ENCODE measurements at places on chromosomes 1 and 21.

DNA sequence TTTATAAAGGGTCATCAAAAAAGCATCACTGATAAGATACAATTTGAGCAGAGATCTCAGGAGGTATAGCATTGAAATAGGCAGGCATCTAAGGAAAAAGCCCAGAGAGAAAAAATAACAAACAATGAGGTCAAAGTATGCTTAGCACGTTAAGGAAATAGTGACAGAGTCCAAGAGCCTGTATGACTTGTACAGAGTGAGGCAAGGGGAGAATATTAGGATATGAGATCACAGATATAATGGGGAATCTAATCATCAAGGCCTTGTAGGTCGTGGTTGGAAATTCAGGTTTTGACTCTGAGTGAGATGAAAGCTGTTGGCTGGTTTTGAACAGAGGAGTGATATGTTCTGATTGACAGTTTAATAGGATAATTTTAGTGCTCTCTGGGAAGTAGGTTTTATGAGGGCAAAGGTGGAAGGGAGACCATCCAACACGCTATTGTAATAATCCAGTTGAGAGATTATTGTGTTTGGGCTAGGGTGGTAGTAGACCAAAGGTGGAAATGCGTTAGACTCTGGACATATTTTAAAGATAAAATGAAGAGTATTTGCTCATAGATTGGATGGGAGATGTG lies 644.6 kb upstream of the TMPRSS15 start:
- DNase-seq = no peak

DNA sequence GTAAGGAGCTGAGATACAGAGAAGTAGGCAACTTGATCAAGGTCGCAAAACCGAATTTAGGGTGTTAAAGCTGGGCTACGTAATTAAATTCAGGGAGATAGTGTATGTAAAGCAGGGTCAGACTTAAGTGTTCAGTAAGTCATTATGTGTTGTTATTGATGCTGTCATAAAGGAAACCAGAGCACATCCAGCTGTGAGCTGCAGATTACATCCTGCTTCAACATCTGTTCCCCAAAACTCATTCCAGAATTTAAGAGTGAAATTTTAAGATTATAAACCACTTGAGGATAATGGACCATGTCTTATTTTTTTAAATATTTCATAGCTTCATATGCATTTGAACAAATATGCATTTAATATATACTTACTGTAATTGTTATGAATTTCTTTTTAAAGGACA lies 49.7 kb downstream of the IVNS1ABP start:
- no peak for DNase-seq

DNA sequence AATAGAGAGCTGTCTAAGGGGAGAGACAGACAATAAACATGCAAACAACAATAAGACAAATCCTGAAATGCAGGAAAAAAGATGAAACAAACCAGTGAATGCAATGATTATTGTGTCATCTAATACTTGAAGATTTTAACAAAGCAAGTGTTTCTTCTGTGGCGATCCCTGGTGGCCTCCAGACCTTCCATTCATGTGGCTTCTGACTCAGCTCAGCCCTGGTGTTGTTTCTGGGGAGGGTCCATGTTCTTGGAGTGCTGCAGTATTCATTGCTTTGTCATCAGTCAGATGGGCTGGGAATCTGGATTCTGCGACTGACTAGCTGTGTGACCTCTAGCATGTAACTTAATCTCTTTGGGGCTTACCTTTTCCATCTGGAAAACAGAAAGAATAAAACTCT lies 1.5 kb upstream of the C2CD4D start:
- DNase-seq = no peak

- DNase-seq = no peak
Observed at GRCh38 chr1:84192681-84193080, 48.6 kb downstream of the PRKACB start.

- DNase-seq = no peak
Observed at GRCh38 chr21:41953249-41953830, 478 bp downstream of the C2CD2 start.

GRCh38 chr1:237084341-237085077 lies 42.5 kb downstream of the RYR2 start:
- DNase-seq = no peak

DNA sequence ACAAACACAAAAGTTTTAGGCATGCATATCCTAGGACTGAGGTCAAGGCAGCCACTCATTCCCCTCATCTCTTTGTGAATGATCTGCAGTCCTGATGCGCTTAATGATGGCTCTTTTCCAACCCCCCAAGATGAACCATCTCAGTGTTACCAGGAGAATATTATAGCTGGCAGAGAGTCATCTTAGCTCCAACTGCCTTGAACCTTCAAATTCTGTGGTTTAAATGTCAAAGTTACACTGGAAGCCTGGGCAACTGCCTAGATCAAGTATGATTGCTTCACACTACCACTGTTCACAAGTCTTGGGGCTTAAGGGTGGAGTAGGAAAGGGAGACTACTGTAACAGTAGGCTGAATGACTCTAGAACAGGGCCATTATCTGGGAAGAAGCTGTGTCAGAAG lies 8.0 kb upstream of the MYBPHL start:
- DNase-seq = no peak

- DNase-seq = no peak
Observed at GRCh38 chr1:181102841-181103240, 14.3 kb downstream of the IER5 start.

GRCh38 chr1:219490566-219490965 lies 122.3 kb downstream of the ZC3H11B start:
- DNase-seq = no peak
